ENCODE measurements at places on chromosomes 1 and 21. TPM values are rescaled to one million over a fixed set of nuclear protein-coding genes. Genes with fewer than 3 reads are reported as not detected.

Gene SETD4
- total RNA-seq = 11.3 TPM

Gene MAB21L3
- total RNA-seq = 0.66 TPM

DNA sequence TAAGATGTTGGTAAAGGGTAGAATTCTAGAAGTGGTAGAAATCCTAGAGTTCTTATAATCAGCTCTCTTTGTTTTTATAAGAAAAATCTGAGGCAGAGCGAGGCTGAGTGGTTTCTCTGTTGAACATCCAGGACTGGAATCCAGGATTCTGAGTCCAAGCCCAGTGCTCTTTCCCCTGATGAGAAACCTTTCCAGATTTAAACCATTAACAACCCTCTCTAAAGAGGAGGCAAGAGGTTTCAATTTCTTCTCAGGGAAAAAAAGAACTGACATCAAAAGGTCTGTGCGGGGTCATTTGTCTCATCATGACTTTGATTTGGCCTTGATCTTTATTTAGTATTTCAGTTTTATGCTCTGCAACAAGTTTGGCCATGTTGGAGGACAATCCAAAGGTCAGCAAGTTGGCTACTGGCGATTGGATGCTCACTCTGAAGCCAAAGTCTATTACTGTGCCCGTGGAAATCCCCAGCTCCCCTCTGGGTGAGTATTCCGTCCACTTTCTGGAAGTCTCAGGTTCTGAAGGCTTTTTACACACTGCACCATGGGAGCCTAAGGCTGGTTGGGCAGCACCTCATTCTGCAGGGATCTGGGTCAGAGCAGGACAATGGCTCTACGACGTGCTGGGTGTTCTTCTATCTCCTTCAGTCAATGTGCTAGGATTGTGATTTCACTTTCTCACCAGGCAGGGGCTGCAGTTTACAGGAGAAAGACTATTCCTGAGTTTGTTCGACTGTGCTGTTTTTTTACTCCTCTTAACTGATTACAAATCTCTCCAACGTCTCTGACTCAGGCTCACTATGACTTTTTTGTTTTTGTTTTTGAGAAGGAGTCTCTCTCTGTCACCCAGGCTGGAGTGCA, 18.9 kb upstream of the CCT8 start:
- DNase-seq = peak; percentile 70

GRCh38 chr1:36691374-36691773, 208.7 kb upstream of the CSF3R start:
- DNase-seq = no peak

DNA sequence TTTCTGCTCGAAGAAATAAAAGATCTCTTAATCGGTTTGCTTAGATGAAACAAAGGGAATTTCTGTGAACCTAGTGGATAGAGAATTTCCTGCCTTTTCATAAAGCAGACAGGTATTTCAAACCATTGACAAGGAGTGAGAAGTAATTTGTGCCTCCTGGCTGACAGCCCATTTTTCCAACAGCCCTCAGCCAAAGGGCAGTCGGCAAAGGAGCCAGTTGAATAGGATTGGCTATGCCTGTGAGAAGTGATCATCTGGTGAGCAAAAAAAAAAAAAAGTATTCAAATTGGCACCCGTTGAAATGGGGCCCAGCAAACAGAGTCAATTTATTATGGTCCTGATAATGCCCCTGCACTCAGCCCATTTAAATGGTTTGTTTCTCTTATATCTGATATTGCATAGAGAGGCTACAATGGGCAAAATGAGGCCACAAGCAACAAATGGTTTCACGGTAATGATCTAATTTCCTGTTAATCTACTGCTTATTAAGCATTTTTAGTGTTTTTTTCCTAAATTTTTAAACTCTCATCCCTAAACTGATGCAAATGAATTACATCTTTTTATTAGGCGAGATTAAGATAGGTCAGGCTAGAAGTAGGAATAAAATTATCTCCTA, 477.5 kb downstream of the NUF2 start:
- DNase-seq = no peak

GRCh38 chr1:209256766-209257350, 326.7 kb upstream of the CAMK1G start:
- DNase-seq = no peak
